ENCODE measurements at places on chromosomes 11 and 22. TPM values are rescaled to one million over a fixed set of nuclear protein-coding genes. Genes with fewer than 3 reads are reported as not detected.

The LRRC74B gene
- not detected for total RNA-seq

The SLC16A8 gene
- total RNA-seq: 12.6 TPM

The ISX gene
- not detected for total RNA-seq

The SGSM1 gene
- 3.6 TPM for total RNA-seq

The TRPC6 gene
- total RNA-seq: 11.6 TPM

The OR6A2 gene
- 0.55 TPM for total RNA-seq

The AMPD3 gene
- 10.1 TPM for total RNA-seq

The FAM181B gene
- total RNA-seq: 1.8 TPM

The CARD18 gene
- 0.88 TPM for total RNA-seq

The IGSF22 gene
- total RNA-seq: 0.44 TPM

The KAT5 gene
- 58.7 TPM for total RNA-seq

The CNGA4 gene
- 0.27 TPM for total RNA-seq

The ARHGAP20 gene
- 13.7 TPM for total RNA-seq

The CNTF gene
- total RNA-seq: 1.8 TPM

The CHEK2 gene
- total RNA-seq: 16.0 TPM

The DEFB131B gene
- not detected for total RNA-seq
